WTC11 (cell line): ENCODE measurements at places on chromosomes 1 and 21.

- no peak for DNase-seq
Observed at GRCh38 chr1:26772687-26773086, 15.1 kb upstream of the PIGV start.

DNA sequence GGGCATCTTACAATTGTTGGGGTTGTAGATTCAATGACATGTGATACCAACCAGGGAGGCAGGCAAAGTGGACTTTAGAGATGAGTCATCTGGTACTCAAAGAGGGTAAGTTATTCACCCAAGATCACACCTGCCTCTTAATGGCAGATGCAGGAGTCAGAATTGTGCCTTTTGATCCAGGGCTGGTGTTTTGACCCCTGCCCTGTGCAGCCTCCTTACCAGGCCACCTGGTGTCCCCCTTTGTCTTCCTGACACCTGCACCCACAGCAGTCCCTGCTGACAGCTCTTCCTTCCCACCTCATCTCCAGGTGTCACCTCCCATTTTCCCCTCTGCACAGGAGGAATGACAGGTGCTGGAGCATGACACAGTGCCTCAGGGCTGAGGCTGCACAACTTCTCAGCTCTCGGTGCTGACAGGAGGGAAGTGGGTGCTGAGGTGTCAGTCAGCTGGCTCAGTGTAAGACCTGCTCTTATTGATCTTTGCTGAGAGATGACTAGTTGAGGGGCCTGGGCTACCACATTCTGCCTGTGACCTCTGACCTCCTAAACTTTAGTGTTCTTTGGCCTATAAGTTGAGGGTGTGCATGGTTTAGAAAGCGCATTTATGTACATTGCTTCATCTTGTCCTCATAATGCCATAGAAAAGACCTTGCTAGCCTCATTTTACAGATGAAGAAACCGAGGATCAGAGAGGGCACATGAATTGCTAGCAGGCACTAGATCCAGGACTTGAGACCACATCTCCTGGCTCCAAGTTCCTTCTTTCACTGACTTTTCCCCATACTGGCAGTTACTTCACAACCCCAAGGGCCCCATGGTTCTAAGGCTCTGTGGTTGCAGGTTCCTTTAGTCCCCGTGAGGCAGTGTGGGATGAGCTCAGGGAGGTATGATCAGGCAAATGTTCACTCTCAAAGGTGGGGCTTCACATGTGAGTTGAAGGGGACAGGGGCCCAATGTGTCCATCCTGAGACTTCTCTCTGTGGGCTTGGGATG is 31.3 kb downstream of the CACNA1E start:
- no peak for DNase-seq

DNA sequence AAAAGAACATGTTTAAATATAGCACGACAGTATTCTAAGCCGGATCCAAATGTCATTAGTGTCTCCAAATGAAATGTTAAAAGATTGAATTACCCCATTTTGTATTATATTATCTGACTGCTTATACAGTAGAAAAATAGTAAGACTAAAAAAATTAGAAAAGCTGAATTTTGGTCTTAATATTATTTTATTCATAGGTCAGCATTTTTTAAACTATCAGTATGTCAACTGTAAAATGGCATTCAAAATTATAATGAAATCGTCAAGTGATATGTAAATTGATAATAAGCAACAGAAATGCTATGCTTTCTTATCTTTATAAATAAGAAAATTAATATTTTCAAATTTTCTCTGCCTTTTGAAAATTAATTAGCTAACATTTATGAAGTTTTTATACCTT is 16.6 kb downstream of the SLC44A5 start:
- DNase-seq = no peak

- no peak for DNase-seq
Observed at GRCh38 chr1:196361112-196361714, 247.0 kb downstream of the KCNT2 start.

DNA sequence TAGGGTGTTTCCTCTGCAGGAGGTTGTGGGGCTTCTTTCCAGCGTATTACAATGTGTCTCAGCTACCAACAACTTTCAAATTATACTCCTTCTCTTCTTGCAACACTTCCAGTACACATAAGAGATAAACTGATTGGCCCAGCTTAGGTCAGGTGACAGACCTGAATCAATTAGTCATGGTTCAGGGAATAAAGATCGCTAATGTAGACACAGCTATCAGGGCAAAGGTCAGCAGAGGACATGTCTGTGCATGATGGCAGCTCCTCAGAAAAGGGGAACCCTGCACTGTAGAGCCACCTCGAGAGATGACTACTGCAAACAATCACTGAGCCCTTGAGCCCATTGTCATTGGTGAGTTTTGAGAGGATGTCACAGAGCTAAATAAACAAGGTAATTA is 36.8 kb upstream of the PKN2 start:
- no peak for DNase-seq

- DNase-seq = no peak
Observed at GRCh38 chr1:9066945-9067807, 2.3 kb downstream of the SLC2A5 start.

GRCh38 chr1:112070677-112071076 is 81.2 kb upstream of the KCND3 start:
- no peak for DNase-seq

DNA sequence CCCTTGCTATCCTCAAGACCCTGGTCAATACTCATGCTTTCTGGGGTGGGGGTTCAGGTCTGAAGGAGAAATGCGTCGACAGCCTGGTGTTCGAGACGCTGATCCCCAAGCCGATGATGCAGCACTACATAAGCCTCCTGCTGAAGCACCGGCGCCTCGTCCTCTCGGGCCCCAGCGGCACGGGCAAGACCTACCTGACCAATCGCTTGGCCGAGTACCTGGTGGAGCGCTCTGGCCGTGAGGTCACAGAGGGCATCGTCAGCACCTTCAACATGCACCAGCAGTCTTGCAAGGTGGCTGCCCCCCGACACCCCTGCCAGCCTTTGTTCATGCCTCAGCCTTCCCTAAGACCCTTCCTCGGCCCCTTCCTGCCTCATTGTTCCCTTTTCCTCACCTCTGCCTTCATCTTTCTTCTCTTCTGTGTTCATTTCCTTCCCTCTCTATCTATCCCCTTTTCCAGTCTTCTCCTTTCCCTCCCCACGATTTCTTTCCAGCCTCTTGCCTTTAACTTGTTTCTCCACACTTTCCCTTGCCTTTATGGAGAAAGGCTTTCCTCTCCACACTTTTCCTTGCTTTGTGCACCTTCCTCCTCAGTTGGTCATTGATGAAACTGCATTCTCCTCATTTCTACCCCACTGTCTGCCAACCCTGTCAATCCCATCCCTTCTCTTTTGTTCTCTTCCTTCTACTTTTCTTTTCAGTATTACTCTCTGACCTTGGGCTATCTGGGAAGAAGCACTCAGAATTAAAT is 18.3 kb upstream of the IPO9 start:
- no peak for DNase-seq

- no peak for DNase-seq
Observed at GRCh38 chr1:5370311-5370710, 621.9 kb downstream of the NPHP4 start.
